CD4-positive, alpha-beta T cell treated with Interleukin-4 for 1 hour (primary cell): ENCODE measurements at places on chromosomes 2 and 18.

DNA sequence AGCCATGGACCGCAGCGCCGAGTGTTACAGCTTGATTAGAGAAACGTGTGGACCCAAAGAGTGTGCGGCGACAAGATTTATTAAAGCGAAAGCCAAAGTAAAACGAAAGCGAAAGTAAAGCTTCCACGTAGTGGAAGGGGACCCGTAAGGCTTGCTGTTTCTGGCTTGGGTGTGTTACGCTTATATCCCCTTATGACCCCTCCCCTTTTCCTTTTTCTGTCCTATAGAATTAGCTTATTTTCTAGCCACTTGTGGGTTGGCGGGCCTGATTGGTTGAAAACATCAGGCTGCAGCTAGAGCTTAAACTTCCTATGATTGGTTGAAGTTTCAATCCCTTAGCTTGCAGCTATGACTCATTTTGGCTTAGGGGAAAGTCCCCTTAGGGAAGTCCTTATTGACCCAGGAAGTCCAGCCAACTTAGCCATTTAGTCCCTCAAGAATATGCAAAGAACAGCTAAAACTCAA lies 969.7 kb downstream of the DCDC2C start:
- DNase-seq, result no peak

DNA sequence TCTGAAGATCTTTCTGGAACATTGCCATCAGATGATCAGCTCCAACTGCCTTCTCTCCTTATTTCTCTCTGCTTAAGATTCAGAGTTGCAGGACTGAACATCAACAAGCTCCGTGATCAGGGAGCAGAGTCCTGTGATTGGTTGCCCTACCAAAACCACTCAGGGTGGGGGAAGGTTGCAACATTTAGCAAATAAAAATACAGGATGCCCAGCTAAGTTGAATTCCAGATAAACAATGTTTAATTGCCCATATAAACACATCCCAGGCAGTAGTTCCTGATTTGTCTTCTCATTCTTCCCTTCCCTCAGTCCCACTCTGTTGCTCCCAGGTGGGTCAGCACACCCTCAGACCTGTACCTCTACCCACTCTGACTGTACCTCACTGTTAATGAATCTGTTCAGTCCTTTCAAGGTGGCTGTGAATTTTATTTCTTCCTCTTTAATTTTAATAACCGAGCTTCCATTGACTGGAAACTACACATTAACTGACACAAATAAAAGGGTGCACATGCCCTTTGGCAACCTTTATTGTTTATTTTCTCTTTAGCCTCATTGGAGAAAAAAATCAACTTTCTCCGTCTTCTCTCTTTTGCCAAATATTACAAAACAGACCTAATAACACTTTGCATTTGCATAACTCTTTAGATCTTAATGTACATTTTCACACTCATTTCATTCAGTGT lies 167.1 kb upstream of the PKDCC start:
- DNase-seq, result no peak

DNA sequence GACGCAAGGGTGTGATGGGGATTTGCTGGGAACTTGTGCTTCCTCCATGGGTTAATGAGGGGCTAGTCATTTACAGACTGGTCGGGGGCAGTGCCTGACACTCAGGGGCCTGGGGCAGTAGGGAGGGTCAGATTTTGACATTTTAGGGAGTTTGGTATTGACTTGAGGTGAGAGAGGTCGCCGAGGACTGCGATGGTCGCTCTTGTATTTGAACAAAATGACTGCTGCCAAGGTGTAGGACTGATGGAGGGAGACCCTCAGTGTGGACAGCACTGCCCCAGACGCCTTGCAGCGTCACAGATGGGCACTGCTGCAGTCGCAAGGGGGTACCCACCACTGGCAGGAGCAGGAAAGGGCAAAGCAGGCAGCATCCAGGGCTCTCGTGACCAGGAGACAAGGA lies 182.9 kb downstream of the RTP5 start:
- DNase-seq, result no peak

- no peak for DNase-seq
Observed at GRCh38 chr2:196528486-196529223, 110.9 kb upstream of the CCDC150 start.

- DNase-seq, result no peak
Observed at GRCh38 chr2:149329489-149330126, 779 bp upstream of the LYPD6 start.

- no peak for DNase-seq
Observed at GRCh38 chr2:38330754-38331153, 46.3 kb downstream of the ATL2 start.
